ENCODE measurements at places on chromosomes 7 and 10.

DNA sequence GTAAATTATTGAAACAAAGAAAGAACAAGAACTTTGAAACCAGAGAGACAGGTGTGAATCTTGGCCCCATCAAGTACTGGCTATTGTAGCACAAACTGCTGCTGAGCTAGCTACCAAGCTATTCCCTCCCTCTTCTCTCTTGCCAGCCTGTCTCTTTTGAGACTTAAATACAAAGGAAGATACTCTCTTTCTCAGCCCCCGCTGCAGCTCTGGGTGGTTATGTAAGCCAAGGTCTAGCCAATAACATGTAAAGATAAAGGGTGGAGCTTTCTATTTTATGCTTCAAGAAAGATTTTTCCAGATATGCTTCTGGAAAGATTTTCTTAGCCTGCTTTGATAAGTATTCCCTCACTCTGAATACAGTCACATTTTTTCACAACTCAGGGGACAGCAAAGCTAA, 17.2 kb downstream of the BAZ1B start:
- no peak for DNase-seq

- no peak for DNase-seq
Measured at GRCh38 chr10:74738985-74739567, 87.3 kb upstream of the KAT6B start.

DNA sequence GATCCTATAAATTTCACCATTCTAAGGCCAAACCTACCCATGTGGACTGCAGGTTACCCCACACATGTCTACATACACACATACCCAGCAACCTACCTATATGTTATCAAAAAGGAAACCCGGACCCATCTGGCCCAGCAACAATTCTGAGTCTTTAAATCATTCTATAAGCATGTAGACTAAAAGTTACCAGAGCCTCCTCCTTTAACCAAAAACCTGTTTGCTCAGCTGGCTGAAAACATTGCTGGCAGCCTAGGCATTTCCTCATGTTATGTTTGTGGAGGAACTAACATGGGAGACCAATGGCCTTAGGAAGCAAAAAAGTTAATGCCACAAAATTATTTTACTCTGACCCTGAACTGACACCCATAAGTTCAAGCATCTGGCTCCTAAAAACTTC, 5.3 kb upstream of the ADCK2 start:
- no peak for DNase-seq

GRCh38 chr10:28676326-28676967, 874 bp upstream of the BAMBI start:
- DNase-seq: no peak

GRCh38 chr10:72248468-72249151, 25.1 kb upstream of the DDIT4 start:
- peak; percentile 49 for DNase-seq

- peak; percentile 65 for DNase-seq
Measured at GRCh38 chr10:84352251-84352842, 24.0 kb downstream of the CCSER2 start.

DNA sequence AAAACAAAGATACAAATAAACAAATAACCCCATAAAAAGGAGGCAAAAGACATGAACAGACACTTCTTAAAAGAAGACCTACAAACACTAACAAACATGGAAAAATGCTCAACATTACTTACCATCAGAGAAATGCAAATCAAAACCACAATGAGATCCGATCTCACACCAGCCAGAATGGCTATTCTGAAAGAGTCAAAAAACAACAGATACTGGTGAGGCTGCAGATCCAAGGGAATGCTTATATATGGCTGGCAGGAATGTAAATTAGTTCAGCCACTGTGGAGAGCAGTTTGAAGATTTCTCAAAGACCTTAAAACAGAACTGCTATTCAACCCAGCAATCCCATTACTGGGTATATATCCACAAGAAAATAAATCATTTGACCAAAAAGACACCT, 80.4 kb upstream of the NRP1 start:
- DNase-seq: no peak

GRCh38 chr7:51312951-51313737, 3.5 kb downstream of the COBL start:
- DNase-seq: no peak

DNA sequence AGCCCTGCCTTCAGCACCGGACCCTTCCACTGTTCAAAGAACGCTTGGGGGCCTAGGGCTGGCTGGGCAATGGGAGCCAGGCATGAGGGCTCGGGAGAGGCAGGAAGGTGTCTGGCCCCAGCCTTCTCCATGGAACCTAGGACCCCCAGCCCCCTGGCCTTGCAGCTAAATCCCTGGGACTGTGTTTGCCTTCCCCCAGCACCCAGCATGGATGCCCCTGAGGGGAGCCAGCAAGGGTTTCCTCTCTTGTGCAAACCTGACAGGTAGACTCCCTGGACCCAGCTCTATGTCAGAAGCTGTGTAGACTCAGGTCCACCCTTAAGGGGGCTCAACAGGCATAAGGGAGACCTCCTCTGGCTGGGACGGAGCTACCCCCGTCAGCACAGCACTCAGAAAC, 288.0 kb downstream of the GRID1 start:
- no peak for DNase-seq

DNA sequence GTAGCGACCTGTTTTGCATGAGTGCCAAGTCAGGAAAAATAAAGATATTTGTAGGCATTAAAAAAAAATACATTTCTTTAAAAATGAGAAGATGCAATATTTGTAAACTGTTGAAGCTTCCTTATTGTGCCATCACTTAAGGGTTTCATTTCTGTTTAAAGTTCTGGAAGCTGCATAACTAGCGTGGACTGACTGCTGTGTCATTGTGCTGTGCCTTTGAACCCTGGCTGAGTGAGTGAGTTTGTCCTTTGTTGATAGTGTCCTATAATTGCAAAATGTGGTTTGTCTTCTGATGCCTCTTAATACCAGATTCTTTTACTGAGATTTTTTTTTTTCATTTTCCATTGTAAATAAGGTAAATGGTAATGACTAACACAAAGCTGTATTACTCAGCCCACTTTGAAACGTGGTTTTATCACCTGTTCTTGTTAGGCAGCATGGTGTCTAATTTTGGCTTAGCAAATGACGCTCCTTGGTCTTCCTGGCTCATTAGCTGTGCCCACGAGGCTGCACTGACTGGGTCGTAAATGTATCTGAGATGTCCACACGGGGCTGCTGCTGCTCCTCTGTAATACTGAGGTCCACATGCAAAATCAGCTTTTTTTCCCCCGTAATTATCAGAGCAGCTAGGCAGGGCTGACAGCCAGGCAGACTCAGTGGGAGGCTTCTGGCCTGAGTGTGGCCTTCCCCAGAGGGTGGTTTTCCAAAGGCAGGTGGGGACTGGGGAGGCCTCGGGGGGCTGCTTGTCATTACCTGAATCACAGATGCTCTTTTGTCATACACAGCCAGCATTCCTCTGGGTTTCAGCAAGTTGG, 14.8 kb downstream of the ZSCAN25 start:
- DNase-seq: no peak

- DNase-seq: no peak
Measured at GRCh38 chr10:69449841-69450240, 1.4 kb upstream of the TSPAN15 start.

GRCh38 chr7:130277763-130278643, 11.3 kb downstream of the CPA2 start:
- DNase-seq: peak; percentile 78

GRCh38 chr7:4216016-4216415, 466.1 kb upstream of the FOXK1 start:
- no peak for DNase-seq

DNA sequence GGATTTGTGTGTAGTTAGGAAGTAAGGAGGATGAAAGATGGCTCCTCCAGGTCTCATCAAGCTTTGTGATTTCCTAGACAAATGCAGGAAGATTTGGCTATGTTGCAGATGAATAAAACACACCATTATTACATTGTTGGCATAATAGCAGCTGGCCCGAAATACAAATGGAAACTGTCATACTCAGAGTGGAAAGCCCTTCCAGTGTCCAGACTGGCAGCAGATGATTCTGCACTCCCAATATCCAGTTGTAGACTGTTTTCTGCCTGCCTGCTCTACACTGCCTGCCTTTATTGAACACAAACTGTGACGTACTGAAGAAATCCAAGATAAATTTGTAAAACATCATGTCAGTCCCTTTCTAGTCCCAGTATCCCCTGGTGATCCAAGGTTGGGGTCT, 99.7 kb upstream of the FZD1 start:
- peak; percentile 23 for DNase-seq

GRCh38 chr7:6403907-6404306, 43.8 kb downstream of the DAGLB start:
- DNase-seq: no peak

DNA sequence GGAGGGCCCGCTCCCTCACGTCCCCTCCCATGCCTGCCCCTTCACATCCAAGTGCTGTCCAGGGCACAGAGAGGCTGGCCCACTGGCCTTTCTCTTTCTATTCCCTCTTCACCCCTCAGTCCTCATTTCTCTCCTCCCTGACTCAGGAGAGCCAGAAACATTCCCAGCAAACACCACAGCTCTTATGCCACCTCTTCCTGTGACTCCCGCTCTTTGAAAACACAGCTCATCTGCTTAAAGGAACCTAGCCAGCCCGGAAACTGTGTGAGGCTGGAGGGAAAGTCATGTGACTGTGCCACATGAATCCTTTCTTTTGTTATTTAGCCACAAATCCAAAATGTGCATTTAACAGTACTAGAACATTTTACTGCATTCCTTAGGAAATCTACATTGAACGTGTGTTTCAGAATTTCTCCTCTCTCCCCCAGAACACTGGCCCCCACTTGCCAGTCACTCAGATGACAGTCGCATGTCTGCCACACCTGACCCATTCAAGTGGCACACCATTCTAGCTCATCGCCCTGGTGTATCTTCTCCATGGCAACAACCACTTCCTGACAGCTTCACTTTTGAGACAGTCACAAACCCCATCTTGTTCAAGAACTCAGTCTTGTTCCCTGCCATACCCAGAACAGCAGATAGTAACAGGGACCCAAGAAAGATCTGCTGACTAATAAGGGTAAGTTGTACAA, 42.8 kb downstream of the GRB10 start:
- DNase-seq: no peak

DNA sequence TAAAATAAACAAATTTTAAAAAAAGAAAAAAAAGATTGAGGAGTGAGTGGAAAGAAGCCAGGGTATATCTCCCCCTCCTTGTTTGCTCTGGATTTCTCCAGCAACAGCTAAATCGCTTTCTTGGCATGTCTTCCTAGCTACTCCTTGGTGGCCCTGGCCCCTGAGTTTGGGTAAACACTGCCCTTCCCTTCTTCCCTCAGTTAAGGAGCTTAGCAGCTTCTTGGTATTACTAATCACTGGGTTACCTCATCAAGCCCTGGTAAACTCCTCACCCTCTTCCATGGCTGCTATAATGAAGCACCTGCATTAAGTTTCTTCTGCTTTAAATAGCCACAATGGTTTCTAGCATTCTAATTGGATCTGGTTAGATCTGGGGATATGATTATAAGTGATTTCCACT, 269.8 kb downstream of the FZD1 start:
- no peak for DNase-seq

GRCh38 chr10:91146146-91146545, 74.3 kb upstream of the PCGF5 start:
- DNase-seq: no peak

DNA sequence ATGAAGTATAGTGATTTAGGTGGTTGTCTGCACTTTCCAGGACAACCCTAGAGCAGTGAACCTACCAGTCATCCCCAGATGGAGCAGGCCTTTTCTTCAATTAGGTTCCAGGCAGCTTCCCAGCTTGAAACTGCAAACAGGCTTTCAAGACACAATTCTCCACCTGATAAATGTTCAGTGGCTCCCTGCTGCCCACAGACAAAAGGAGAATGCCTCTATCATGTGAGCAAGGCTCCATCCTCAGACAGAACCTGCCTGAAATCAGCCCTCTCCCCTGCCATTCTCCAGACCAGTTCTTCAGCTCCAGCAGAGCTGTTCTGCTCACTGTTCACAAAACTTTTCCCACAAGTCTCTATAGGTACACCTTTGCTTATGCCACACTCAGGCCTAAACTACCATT, 22.1 kb downstream of the RELN start:
- DNase-seq: no peak

DNA sequence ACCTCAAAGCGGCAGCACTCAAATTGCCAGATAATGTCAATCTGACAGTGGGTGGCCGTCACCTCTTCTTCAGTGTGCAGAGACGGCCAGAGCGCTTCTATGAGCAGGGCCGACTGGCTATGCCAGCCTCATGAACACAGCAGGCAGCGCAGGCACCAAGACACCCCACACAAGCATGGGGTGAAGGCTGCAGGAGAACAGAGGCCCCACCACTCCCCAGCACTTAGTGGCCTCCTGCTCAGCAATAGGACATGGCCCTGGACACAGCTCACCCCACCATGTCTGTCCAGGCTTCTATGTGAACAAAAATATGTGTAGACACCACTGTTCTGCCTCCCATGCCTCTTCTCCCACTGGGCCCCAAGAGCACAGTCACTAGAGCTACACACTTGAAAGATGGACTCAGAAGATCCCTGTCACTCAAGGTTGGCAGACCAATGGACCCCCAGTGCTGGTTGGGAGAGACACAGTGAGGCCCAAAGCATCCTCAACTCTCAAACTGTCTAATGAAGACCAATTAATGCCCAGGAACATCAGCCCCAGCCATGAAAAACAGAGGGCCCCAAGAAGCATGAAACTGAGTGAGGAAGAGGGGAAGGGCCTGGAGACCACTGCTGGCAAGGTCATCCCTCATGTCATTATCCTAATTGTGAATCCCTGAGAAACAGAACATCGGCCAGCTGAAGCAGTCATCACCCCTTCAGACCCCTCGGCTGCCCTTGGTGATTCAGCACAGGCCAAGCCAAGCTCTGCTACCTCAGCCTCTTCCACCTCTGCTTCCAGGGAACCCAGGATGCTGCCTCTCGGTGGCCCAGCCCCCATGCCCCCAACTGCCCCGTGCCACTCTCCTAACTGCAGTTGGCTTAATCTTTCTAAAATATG, 77.7 kb downstream of the GRID1 start:
- no peak for DNase-seq

- DNase-seq: peak; percentile 69
Measured at GRCh38 chr10:110746254-110746826, 102.2 kb downstream of the RBM20 start.

GRCh38 chr7:158263110-158263963, 324.3 kb downstream of the PTPRN2 start:
- DNase-seq: no peak

DNA sequence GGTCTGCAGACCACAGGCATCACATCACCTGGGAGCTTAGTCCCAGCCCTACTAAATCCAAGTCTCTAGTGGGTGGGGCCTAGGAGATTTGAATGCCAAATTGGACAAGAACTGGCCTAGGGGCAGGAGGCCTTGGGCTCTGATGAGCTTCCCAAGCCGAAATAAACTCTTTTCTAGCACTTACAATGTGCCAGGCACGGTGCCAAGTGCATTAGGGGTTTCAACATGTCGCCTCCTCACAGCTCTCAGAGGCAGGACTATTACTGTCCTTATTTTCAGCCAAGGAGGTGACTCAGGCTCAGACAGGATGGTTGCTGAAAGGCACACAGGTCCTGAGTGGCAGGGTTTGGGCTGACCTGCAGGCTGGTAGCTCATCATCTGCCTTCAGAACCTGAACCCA, 9.2 kb upstream of the CPA1 start:
- peak; percentile 68 for DNase-seq

GRCh38 chr7:69654849-69655707, 56.8 kb downstream of the AUTS2 start:
- DNase-seq: no peak

GRCh38 chr7:128157906-128158305, 83.2 kb upstream of the LEP start:
- no peak for DNase-seq

- DNase-seq: peak; percentile 32
Measured at GRCh38 chr10:113180401-113181154, 230.5 kb downstream of the TCF7L2 start.
